ENCODE measurements at places on chromosomes 6 and 20.

- no peak for DNase-seq
Observed at GRCh38 chr6:41186031-41186562, 14.9 kb downstream of the TREML2 start.

GRCh38 chr6:36702656-36703055 is 5.0 kb downstream of the RAB44 start:
- DNase-seq, result no peak

GRCh38 chr6:132130626-132131298 is 179.6 kb upstream of the CCN2 start:
- DNase-seq, result no peak

DNA sequence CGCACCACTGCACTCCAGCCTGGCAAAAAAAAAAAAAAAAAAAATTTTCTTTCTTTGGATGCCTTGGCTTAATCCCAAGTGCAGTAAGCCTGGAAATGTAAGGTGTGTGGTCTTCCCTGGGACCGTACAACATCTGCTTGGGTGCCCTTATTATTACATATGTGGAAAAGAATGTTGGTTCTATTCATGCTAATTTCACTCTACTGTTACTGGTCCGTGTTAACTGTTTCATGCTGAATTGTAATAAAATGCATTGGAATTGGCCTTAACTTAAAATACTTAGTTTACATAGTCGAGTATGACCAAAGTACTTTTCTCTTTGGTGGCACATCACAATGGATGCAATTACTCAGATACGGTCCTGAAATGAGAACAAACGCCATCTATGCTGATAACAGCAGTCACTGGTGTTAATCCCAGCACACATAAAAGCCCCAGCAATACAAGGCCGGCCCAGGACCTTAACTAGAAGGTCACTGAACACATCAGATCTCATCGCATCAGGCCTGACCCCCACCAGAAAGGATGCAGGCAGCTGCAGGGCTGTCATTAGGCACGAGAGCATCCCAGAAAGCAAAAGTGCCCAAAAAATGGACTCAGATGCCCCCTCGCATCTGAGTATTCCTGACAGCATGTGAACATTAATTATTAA is 1.2 kb downstream of the SERPINB6 start:
- DNase-seq, result no peak

- peak; percentile 28 for DNase-seq
Observed at GRCh38 chr6:110053395-110054240, 75.5 kb downstream of the GPR6 start.

- DNase-seq, result no peak
Observed at GRCh38 chr6:158311626-158312025, 639 bp upstream of the TULP4 start.

DNA sequence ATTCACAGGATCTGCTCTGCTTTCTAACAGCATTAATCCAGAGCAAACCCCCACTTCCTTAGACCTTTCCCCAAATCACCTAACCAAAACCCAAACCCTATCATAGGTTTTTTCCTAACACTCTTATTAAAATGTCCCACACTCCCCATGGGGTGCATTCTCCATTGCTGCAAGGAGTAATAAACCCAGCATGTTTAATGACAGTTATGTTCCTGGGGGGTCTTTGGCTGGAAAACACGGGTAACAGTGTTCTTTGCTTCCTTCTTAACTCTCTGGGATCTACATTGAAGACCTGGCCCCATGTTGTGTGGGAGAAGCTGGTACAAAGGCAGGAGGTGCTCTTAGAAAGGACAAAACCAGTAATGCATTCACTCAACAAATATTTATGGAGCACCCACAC is 16.1 kb downstream of the TRIM31 start:
- no peak for DNase-seq

DNA sequence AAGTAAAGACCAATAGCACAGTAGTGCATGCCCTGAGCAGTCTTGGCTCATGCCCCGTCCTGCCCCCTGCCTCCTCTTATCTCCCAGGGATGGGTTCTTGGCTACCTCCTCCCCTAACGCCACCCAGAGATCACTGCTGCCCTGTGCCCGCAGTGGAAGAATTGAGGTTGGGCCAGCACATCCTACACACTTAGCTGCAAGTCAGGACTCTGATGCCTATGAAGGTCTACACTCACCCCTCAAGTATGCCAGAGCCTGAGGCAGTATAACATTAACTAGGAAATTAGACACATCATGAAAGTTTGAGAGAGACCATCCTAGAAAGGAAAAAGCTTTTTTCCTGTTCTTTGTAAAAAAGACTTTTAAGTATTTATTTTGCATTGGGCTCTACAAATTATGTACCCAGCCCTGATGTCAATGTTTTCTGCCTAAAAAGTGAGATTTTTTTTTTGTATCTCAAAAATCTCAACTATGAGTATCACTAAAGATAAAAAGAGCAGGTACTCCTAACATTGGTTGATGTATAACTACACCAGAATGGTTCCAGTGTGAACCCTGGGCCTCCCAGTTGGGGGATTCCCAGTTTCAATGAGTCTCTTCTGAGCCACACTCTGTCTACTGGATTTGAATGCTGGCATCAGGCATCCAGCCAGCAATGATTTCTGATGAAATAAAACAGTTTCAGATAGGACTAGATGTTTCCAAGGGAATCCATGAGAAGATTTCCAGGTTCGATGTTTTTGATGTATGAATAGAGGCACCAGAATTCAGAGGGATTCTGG is 115.4 kb downstream of the ISM1 start:
- no peak for DNase-seq

- no peak for DNase-seq
Observed at GRCh38 chr6:130962966-130963365, 100.1 kb downstream of the EPB41L2 start.

Measured in Panc1 (cell line).